ENCODE measurements at places on chromosomes 4 and X. TPM values are rescaled to one million over a fixed set of nuclear protein-coding genes. Genes with fewer than 3 reads are reported as not detected.

The TMEM31 gene
- not detected for total RNA-seq

The CT45A1 gene
- total RNA-seq: not detected

The NEIL3 gene
- total RNA-seq: 3.0 TPM

The PCDH10 gene
- 3.6 TPM for total RNA-seq

The SLC34A2 gene
- 10.7 TPM for total RNA-seq

The NDP gene
- 1.1 TPM for total RNA-seq

The ARX gene
- 0.31 TPM for total RNA-seq
